IPS DF 6.9 (cell line): ENCODE measurements at places on chromosomes 7 and 10.

DNA sequence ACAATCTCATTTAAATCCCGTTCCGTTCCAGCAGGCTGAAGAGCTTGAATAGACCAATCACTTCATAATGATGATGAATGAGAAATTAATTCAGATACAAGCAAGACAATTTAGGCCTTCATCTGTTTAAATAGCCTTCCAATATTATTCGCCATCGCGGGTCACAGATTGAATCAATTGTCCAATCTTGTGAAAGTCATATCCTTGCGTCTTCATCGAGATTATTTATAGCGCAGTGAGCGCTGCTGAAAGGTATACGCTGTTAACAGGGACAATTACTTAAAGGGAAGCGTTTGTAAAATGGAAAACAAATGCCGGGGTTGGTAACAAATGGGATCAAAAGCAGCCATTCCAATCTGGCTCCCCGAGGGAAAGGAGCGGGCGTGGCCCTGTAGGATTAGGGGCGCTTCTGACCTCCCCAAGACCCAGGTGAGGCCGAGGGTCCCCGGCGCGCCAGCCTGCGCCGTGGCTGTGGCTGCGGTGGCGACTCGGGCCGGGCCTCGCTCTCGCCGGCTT, 8.6 kb downstream of the EVX1 start:
- DNase-seq: no peak

GRCh38 chr10:119242186-119242585, 34.8 kb downstream of the GRK5 start:
- no peak for DNase-seq

GRCh38 chr7:68216051-68216450, 1219.4 kb downstream of the TYW1 start:
- DNase-seq: no peak

- no peak for DNase-seq
Measured at GRCh38 chr7:19206721-19207120, 61.5 kb upstream of the FERD3L start.

GRCh38 chr7:132491391-132491945, 84.8 kb downstream of the PLXNA4 start:
- no peak for DNase-seq

GRCh38 chr7:3650844-3651243, 349.8 kb downstream of the SDK1 start:
- no peak for DNase-seq

- DNase-seq: no peak
Measured at GRCh38 chr7:25476863-25477499, 248.7 kb upstream of the NPVF start.

DNA sequence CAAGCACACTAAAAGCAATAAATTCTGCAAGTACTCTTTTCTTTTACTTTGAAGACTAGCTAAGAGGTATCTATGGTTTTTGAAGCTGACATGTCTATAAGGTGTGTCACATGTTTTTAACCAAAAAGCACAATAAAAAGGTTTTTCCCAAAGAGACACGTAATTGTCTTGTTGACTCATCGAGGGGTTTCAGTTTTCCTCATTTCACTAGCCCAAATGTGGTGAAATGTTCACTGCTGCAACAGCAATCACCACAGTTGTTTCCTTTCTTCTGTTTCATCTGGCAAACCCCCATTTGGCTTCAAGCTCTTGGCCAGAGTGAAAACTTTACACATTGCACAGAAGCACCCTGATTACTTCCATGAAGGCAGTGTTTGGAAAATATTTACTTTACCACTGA, 3.8 kb upstream of the HOXA4 start:
- DNase-seq: no peak
